Stimulated activated CD4-positive, alpha-beta T cell treated with anti-CD3 and anti-CD28 coated beads, Interleukin-4, amount 100 ng/mL, for 1 hour (primary cell): ENCODE measurements at places on chromosomes 6 and 20.

- DNase-seq = no peak
Observed at GRCh38 chr6:113530769-113531168, 326.4 kb upstream of the MARCKS start.

- DNase-seq = no peak
Observed at GRCh38 chr20:53842301-53843099, 227.9 kb downstream of the BCAS1 start.

DNA sequence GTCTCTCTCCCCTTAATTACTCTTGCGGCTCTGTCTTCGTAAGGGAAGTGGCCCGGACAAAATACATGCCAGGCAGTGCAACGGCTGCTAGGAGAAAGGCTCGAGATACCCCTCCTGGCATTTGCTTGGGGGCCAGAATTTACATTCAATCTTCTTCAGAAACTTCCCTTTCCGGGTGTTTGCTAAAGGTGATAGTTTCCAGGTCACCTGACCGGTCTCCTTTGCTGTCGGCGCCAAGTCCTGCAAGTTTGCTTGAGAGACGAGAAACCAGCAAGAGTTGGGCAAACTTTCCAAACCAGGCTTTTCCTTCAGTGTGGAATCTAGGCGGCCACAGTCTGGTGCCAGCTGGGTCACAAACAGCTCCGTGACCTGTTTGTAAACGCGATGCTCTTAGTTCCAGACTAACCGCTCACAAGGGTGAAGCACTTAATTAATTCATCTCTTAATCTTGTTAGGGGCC, 563 bp upstream of the SRSF3 start:
- peak; percentile 28 for DNase-seq

DNA sequence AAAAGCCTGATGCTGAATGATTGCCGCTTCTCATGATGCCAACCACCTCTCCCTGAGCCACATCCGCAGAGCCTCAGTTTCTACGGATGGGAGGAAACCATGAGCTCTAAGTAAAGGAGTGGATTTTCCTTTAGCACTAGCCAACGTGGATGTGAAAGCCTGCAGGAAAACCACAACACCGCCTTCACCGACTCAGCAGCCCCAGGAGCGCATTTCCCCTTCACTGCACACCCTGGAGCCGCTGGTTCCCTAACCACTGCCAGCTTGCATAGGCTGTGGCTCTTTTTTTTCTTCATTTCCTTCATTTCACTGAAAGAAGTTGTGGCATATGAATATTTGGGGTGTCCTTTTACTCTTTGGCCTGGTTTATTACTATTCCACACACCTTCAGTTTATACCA, 50.5 kb upstream of the SSTR4 start:
- DNase-seq = no peak

DNA sequence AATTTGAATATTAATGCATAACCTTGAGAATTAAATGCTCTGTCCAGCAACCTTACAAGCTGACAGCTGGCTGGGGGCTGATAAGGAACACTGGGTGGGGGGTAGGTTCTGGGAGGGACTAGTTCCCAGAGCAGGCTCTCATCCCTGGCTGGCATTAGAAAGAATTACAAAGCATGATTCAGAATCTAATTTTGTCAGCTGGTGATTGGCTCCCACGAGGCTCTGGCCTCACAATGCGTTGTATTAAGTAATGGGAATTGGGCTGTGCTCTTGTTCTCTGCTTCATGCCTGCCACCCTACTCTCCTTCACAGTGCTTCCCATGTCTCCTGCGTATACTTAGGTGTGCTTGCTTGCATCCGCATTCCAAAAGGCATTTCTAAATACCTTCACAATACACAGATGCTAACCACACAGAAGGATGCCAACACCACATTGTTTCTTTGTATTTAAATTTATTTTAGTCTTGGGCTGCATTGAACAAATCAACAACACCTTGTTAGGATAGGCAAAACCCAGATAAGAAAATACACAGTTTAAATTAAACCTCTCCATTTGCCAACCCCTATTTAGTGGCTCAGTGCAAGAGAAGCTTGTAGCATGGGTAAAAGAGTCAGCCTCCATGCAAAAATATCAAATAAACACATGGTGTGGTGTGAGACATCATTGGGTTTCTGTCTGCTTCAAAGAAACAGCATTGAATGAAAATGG, 434.5 kb upstream of the JAG1 start:
- DNase-seq = no peak

DNA sequence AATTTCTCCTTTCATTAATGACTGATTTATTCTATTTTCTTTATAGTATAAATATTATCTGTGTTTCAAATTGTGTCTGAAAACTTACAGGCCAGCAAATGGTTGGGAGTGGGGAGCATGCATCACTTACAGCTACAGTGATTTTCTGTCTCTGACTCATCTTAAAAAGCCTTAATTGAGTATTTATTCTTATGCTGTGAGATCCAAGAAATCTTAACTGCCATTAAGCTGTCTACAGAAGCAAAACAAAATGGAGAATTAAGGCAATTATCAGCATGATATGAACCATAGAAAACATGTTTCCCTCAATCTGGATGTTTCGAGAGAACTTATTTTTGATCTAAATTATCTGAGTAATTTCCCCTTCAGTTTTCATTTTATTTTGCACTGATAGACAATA, 831.2 kb downstream of the KIF16B start:
- DNase-seq = no peak

GRCh38 chr20:17541996-17542395, 10.8 kb upstream of the BFSP1 start:
- DNase-seq = no peak

GRCh38 chr6:126957721-126958120, 160.8 kb upstream of the RSPO3 start:
- no peak for DNase-seq
